ENCODE measurements at places on chromosomes 4 and X.
A peak's percentile ranks its signal among the peaks of the same experiment; 100 is the strongest.

- H3K4me1 ChIP-seq: no peaks in the 10 kb centered on the region
- H3K27ac ChIP-seq: no peak overlapping the region
Measured at GRCh38 chr4:8702020-8702495, 109.5 kb downstream of the CPZ start.

GRCh38 chr4:22754116-22754515 lies 61.4 kb downstream of the GBA3 start:
- no peak overlapping the region for H3K27ac ChIP-seq
- no peak overlapping the region for H3K4me3 ChIP-seq
- DNase-seq: no peak
- no peaks in the 10 kb centered on the region for H3K36me3 ChIP-seq
- no peaks in the 10 kb centered on the region for H3K4me1 ChIP-seq
- H3K27me3 ChIP-seq: no peaks in the 10 kb centered on the region

- H3K27ac ChIP-seq: no peak overlapping the region
- H3K4me3 ChIP-seq: no peak overlapping the region
- H3K4me1 ChIP-seq: no peaks in the 10 kb centered on the region
- H3K36me3 ChIP-seq: no peaks in the 10 kb centered on the region
- no peaks in the 10 kb centered on the region for H3K27me3 ChIP-seq
Measured at GRCh38 chr4:20462426-20463175, 210.9 kb downstream of the SLIT2 start.

- H3K36me3 ChIP-seq: no peaks in the 10 kb centered on the region
- DNase-seq: peak; percentile 29
- H3K4me3 ChIP-seq: no peak overlapping the region
Measured at GRCh38 chr4:124060261-124060918, 652.1 kb downstream of the ANKRD50 start.

- H3K27ac ChIP-seq: no peak overlapping the region
- no peak overlapping the region for H3K4me3 ChIP-seq
- no peaks in the 10 kb centered on the region for H3K27me3 ChIP-seq
- DNase-seq: no peak
Measured at GRCh38 chr4:162847945-162848549, 318.6 kb downstream of the NAF1 start.

GRCh38 chrX:129478516-129478915 lies 44.8 kb downstream of the SMARCA1 start:
- H3K4me1 ChIP-seq: no peaks in the 10 kb centered on the region
- no peaks in the 10 kb centered on the region for H3K27me3 ChIP-seq
- DNase-seq: no peak
- no peak overlapping the region for H3K4me3 ChIP-seq
- no peak overlapping the region for H3K27ac ChIP-seq

DNA sequence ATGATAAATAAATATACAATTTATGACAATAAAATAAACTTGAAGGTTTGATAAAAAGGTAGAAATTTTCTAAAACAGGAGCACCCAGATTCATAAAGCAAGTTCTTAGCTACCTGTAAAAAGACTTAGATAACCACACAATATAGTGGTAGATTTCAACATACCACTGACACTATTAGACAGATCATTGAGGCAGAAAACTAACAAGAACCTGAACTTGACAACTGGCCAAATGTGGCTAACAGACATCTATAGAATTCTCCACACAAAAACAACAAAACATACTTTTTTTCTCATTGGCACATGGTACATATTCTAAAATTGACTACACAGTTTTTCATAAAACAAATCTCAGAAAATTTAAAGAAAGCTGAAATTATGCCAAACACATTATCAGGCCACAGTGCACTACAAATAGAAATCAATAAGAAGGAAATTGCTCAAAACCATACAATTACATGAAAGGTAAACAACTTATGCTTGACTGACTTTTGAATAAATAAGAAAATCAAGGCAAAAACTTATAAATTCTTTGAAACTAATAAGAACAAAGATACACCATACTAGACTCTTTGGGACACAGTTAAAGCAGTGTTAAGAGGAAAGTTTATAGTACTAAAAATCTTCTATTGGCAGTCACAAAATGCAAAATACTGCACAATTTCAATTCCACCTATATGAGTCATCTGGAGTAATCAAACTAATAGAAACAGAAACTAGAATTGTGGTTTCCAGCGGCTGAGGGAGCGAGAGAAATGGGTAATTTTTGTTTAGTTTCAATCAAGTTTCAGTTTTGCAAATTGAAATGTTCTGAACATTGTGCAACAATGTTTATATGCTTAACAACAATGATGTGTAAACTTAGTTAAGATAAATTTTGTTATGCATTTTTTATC lies 925.6 kb downstream of the SH3BGRL start:
- no peaks in the 10 kb centered on the region for H3K4me1 ChIP-seq
- no peak overlapping the region for H3K27ac ChIP-seq
- no peak overlapping the region for H3K4me3 ChIP-seq

DNA sequence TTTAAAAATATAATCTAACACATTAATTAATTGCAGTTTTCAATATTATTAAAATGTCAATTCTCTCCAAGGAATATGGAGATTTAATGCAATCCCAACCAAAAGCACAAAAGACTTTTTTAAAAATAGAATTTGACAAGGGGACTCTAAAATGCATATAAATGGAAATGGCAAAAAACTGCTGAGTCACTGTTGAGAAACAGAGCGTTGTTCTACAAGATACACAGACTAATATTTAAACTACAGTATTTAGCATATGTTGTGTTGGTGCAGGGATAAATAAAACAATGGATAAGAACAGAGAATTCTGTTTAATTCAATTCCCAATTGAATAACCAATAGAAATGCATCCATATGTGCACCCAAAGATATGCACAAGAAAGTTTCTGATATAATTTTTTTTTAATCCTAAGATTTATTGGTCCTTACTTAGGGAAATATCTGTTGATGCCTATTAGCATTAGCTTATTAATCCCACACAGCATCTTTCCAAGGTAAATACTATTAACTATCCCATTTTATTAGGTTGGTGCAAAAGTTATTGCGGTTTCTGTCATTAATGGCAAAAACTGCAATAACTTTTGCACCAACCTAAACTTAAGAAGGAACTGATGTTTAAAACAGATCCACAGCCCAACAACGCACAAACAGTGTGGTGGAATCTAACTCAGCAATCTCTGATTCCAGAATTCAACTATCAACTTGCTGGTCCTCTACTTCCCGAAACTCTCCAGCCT lies 86.8 kb upstream of the VEGFC start:
- no peaks in the 10 kb centered on the region for H3K36me3 ChIP-seq
- H3K4me1 ChIP-seq: no peaks in the 10 kb centered on the region
- no peak overlapping the region for H3K27ac ChIP-seq

Data from colonic mucosa (tissue), 4 donors.